ENCODE measurements at places on chromosomes 7 and 10.
A peak's percentile ranks its signal among the peaks of the same experiment; 100 is the strongest.

DNA sequence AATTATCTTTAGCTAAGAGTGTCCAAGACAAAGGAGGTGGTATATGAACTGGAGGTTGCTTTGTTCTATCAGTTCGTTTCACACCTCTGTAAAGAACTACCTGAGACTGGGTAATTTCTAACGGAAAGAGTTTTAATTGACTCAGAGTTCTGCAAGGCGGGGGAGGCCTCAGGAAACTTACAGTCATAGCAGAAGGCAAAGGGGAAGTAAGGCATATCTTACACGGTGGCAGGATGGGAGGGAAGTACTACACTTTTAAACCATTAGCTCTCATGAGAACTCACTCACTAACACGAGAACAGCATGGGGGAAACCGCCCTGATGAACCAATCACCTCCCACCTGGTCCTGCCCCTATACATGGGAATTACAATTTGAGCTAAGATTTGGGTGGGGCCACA is 1202.3 kb upstream of the LRRTM3 start:
- DNase-seq = no peak

DNA sequence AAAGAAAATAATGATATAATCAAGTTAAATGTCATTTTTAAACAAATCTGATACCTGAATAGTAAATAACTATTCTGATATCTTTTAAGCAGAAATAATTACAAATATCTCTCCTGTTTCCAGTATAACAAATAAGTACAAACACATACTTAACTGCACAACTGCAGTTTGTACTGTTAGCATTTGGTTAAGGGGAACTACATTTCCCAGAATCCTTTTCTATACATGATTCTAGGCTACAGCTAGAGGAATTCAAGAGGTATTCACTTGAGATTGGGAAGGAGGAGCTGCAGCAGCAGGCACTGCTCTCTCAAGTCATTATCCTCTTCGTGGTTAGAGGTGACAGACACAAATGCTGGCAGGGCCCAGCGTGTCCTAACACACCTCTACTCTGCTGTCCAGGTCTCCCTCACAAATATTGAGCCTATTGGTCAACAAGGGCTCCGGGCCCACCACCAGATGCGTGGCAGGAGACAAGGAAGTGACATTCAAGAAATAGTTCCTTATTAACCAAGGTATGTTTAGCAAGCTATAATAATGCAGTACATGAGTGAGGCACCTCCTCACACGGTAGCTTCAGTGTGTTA is 255.1 kb upstream of the MKLN1 start:
- DNase-seq = no peak

DNA sequence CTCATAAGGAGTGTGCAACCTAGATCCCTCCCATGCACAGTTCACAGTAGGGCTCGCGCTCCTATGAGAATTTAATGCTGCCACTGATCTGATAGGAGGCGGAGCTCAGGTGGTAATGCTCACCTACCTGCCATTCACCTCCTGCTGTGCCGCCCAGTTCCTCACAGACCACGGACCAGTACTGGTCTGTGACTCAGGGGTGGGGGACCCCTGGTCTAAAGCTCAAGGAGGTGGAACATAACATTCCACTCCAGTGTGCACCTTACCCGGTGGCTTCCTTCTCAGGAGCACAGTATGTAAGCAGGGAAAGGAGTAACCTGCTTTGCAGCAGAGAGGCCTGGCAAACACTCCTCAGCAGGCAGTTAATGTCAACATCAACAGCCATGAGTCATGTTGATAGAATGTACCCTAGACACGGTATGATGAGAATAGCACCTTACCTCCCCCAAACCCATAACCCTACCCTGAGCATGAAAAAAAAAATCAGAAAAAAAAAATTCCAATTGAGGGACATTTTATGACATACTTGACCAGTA is 273.5 kb downstream of the FGFR2 start:
- DNase-seq = no peak

DNA sequence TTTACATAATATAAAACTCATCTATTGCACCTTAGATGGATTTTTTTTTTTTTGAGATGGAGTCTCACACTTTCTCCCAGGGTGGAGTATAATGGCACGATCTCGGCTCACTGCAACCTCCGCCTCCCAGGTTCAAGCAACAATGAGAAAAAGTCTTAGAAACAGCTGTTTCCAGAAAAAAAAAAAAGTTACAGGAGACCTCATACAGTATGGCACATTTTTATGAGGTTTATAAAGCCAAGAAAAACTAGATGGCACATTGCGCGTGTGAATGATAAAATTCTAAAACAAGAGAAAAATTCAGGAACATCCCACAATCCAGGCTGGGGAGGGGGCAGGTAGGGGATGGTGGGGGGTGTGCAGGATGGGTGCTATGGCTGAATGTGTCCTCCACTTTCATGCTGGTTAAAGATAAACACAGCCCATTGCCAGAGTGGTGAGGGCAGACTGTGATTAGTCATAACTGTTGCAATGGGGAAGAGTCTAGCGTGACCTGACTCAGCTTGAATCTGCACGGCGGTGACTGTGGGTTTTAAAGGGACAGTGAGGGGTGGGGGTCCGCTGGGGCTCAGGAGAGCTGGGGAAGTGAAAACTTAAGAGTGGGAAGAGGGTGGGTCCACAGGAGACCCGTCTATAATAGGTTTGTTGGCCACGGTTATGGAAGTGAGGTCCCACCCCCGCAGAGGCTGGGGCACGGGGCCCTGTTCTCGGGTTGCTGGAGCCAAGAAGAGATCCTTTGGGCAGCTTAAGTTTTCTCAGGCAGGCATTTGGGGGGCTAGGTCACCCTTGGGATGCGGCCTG is 11.9 kb upstream of the LRRC27 start:
- peak; percentile 3 for DNase-seq

DNA sequence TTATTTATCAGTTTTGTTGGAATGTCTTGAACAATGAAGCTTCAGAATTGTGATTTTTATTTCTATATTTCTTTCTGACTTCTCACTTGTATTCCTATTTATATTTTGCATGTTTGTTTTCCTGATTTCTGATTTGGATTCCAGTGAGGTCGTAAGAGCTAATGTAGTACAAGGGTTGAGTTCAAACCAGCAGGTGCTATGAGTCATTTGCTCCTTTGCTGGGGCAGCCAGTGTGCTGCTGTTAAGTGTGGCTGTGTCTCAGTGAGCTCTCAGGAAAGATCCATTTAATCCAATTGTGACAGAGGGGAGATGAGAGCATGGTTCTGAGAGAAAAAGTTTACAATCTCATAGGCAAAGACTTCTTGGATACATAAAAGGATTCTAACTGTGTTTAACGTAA is 48.6 kb downstream of the MCU start:
- DNase-seq = no peak

DNA sequence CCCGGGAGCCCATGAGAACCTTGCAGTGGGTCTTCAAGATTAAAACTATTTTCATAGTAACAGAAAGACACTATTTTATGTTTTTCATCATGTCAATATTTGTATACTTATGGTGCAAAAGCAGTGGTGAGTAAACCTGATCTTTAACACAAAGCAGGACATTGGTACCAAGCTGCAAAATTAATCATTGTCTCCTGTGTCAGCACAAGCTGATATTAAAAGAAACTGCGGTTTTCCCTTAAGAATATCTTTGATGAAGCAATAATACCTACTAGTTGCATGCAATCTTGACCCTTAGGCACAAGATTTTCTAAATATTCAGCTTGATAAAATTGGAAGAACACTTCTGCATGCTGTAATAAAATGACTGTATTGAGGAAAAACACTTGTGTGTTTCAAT is 121.7 kb downstream of the MDFIC start:
- DNase-seq = no peak

DNA sequence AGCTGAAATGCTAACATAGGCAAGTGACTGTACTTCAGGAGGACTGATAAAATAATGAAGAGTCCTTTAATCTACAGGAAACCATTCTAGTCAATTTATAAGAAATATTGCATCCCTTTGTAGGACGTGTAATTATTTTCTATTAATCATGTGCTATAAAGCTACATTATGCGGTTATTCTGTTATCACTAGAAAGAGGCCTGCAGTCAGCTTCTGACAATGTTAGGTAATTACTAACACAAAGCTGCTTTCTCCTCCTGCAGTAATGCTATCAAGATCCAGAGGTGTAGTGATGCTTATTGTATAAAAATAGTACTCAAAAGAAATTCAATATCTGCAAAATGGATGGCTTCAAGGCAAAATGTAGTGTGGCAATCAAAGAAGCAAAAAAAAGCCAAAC is 191.1 kb downstream of the SKAP2 start:
- no peak for DNase-seq

DNA sequence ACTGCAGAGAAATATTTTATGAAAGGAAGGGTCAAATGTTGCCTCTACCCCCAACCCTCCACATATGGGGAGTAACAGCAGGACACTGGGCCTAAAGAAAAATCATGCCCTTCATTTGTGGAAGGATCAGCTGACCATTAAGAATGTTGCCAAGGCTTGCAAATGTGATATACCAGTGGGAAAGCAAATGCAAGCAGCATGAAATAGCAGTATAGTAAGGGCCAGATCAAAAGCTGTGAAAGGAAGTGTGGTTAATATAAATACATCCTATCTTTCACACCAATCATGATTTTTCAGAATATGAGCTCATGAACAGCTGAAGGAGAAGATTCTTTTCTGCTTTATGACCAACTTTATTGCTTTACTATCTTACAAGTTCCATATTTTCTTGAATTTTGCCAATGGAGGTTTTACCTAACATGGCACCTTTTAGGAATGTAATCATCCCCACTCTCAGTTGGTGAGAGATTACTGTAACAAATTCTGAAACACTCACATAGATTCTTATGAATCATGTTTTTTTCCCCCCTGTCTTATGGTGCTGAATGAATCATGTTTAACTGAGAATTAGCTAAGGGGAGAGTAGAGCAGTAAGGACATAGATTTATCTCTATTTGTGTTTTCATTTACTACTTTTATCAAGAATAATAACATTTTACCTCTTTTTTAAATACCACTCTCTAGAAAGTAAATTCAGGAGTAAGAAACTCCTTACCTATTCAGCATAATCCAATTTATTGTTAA is 12.1 kb upstream of the ATAD1 start:
- DNase-seq = no peak

GRCh38 chr7:44706788-44707557 is 41.7 kb upstream of the ZMIZ2 start:
- DNase-seq = no peak

- DNase-seq = no peak
These were observed 500.9 kb downstream of the ARL4A start for GRCh38 chr7:13188236-13188805.

- no peak for DNase-seq
These were observed 143.8 kb downstream of the HGF start for GRCh38 chr7:81626008-81626407.

GRCh38 chr7:22610951-22611757 is 111.2 kb upstream of the STEAP1B start:
- DNase-seq = no peak

DNA sequence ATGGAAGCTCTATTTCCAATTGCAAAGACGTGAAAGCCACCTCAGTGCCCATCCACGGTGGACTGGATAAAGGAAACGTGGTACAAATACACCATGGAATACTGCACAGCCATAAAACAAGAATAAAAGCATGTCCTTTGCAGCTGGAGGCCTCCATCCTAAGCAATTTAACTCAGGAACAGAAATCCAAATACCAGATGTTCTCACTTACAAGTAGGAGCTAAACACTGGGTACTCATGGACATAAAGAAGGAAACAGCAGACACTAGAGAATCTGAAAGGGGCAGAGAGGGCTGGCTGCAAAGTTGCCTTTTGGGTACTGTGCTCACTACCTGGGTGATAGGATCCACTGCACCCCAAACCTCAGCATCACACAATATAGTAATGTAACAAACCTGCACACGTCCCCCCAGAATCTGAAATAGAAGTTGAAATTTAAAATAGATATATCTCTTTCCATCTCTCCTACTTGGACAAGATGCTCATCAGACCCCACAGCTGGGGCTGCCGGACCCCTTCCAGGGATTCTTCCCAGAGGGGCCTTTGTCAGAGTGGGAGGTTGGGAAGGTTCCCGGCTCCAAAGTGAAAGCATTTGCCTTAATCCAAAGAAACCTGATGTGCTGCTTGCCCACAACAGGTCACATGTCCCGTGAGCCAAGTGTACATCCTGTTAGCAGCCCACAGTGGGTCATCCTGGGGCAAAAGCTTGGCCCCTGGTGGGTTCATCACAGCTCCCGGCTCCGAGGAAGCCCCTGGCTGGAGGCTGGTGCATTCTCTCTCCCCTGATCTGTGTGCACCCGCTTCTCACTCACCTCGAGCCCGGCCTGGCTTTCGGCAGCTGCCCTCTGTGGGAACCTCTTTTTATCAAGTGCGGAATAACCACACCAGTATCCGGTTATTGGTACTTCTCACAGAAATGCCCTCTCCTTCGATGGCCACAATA is 172.3 kb upstream of the PPP2R2D start:
- DNase-seq = no peak
